NCI-H1436 (cell line): ENCODE measurements at places on chromosomes 1 and 21.

- DNase-seq = no peak
These were observed 1.7 kb downstream of the SLC50A1 start for GRCh38 chr1:155137154-155137949.

DNA sequence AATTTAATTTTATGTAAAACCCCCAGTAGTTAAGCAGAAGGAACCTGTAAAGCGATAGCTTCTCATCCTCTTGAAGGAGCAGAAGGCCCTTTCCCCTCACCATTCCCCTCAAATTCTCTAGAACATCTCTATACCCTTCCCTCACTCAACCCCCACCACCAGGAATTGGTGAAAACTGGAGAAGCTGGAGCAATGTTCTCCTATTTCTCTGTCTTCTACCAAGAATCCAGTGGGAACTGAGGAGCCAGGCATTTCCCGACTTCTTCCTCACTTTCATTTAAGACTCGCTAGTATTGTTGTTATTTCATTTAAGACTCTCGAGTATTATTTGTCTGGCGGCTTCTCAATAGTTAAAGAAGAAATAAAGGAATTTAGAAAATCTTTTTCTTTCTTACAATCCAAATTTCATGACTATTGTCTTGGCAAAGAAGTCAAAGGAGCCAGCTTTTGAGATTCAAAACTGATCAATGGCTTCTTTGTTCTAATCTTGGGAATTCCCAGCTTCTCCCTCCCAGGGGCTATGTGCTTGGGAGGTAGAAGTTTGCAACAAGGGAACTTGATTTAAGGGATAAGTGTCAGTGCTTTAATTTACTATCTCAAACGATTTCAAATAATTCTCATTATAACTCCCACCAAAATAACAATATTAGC lies 253.3 kb upstream of the ADGRL2 start:
- DNase-seq = no peak

- DNase-seq = no peak
These were observed 18.8 kb downstream of the EMC1 start for GRCh38 chr1:19232524-19232846.

DNA sequence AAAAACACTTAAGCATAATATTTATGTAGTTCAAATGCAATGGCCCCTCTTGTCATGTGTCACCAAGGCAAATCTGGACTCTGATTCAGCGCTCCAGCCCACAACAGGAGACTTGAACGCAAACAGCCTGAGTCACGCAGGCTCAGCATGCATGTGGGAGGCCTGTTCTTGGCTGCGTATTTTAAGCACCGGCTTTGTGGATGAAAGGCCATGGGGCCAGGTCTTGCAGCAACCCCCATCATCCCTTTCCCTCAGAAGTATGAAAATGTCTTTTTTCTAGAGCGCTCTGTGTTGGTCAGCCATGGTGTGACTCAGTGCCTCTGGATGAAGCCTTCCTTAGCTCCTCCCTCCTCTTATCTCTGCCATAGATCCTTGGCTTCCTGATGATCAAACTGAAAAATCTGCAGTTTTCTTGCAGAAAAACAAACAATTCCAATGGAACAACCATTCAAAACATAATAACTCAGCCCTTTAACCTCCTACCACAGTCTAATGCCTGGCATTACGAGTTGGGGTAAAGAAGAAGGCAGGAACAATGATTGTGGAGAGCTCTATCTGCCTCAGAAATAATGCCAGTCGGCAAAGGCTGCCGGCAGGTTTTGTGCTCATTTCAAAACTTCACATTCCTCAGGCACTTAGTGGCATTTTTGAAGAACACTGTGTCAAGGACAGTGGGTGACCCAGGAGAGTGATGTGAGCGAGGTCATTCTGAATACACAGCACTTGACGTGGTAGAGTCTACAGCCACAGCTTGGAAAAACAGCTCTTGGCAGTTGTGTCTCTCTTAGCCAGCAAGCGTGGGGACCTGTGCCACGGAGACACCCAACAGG lies 167.5 kb downstream of the CLIC6 start:
- DNase-seq = no peak
